ENCODE measurements at places on chromosomes 16 and 17.

GRCh38 chr17:63911657-63912100 lies 621 bp upstream of the CSHL1 start:
- no peak for DNase-seq

- DNase-seq, result no peak
These were observed 23.9 kb upstream of the LITAF start for GRCh38 chr16:11610580-11610979.

- no peak for DNase-seq
These were observed 48.5 kb upstream of the HS3ST2 start for GRCh38 chr16:22765479-22765878.

DNA sequence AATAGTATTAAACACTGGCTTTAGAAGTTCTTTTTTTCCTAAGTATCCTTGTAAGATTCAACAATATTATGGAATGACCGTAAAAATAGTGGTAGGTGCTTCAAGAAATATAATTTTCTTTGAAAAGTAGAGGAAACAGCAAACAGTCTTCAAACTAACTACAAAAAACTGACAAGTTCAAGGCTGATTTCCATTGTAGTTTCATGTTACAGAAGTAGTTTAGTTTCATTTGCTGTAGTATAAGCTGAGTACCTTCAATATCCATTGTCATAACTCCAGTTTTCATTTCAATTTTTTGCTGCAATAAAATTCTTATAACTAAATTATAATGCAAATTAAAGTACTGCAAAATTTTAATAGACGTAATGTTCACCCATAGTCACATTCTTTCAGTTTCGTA lies 19.3 kb downstream of the PHKB start:
- DNase-seq, result no peak

GRCh38 chr17:43949781-43950180 lies 4.0 kb downstream of the PYY start:
- DNase-seq, result no peak
